IgD-negative memory B cell (primary cell): ENCODE measurements at places on chromosomes 7 and 10. TPM values are rescaled to one million over a fixed set of nuclear protein-coding genes. Genes with fewer than 3 reads are reported as not detected.

The CHRM2 gene
- polyA plus RNA-seq: not detected

The ZNF503 gene
- polyA plus RNA-seq: not detected

The DPP6 gene
- not detected for polyA plus RNA-seq

The PSMG3 gene
- 42.5 TPM for polyA plus RNA-seq
